ENCODE measurements at places on chromosomes 7 and 10. TPM values are rescaled to one million over a fixed set of nuclear protein-coding genes. Genes with fewer than 3 reads are reported as not detected.

Gene DNAJC12
- total RNA-seq, result 3.8 TPM

Gene LRIT1
- not detected for total RNA-seq

Gene ANKRD61
- not detected for total RNA-seq

GRCh38 chr10:93028883-93029282 lies 31.7 kb upstream of the CYP26C1 start:
- no peak for DNase-seq

GRCh38 chr7:100003711-100004661 lies 11.4 kb upstream of the ZKSCAN1 start:
- no peak for DNase-seq

DNA sequence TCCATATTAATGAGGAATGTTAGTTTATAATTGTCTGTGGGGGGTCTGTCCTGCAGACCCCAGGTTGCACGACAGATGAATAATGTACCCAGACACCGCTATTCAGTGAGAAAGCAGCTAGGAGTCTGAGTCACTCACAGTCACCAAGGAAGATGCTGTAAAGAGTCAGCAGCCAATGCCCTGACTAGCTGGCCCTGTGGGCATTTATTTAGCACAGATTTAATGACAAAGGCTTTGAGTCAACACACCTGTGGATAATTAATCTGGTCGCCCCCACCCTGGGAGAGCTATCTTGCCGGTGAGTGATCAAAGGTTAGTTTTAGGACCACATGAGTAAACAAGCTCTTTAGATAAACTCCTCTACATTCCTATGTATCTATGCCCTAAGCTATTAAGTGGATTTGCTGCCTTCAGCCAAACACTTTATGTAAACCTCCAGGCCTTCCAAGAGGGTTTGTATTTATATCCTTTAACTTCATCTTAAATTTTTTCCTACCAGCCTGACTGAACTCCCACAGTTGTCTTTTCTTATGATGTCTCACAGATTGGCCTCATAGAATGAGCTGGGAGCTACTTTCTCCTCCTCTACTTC lies 180.0 kb upstream of the ADCY1 start:
- DNase-seq, result no peak
